ENCODE measurements at places on chromosomes 13 and 19.

GRCh38 chr13:79492313-79492798 lies 11.4 kb downstream of the NDFIP2 start:
- DNase-seq: peak; percentile 25

GRCh38 chr13:20064128-20064527 lies 96.7 kb downstream of the GJA3 start:
- no peak for DNase-seq

DNA sequence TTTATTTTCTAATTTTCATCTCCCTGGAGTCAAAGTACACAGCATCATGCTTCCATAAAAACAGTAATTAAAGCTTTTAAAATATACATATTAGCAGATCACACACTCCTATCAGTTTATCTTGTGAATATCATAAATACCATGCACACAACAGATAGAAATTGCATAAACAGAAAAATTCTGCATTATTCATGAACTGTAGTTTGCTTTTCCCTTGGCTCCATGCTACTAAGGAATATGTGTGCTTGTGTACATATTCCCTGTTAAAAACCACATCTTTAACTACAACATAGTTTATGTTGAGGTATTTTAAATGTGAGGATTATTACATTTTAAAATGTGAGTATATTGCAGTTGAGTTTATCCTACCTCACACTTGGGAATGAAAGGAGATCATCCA lies 193.5 kb downstream of the FGF14 start:
- no peak for DNase-seq

DNA sequence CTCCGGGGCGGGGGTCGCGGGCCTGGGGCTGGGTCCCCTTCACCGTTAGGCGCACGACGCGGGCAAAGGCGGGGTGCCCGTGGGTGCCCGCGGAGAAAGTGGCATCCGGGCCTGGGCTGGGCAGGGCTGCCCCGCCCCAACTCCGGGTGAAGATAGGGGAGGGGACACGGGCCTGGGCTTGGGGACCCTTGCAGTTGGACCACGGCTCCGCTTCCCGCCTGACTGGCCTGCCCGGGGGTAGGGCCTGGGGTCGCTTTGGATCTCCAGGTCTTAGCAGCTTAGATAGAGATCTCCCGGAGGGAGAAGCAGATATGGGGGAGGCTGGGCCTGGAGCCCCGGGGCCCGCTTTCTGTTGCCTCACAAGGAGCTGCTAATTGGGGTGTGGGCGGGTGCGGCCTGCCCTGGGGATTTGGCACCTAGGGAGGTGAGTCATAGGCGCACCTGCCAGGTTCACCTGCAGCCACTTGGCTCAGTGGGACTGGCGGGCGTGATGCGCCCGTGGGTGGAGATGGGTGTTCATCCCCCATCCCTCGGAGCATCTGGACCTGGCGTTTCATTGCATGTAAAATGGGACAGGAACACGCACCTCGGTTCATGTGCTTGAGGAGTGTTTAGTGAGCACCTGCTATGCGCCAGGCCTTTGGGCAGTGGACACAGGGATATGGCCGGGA lies 585 bp downstream of the MAP1S start:
- DNase-seq: no peak

GRCh38 chr13:40819797-40820315 lies 30.4 kb downstream of the SLC25A15 start:
- no peak for DNase-seq

- DNase-seq: peak; percentile 56
These were observed 36.9 kb upstream of the GRTP1 start for GRCh38 chr13:113400621-113401451.

GRCh38 chr19:1343041-1343440 lies 40.7 kb upstream of the NDUFS7 start:
- DNase-seq: no peak

- peak; percentile 14 for DNase-seq
These were observed 40.3 kb downstream of the ZNF557 start for GRCh38 chr19:7109678-7110289.

DNA sequence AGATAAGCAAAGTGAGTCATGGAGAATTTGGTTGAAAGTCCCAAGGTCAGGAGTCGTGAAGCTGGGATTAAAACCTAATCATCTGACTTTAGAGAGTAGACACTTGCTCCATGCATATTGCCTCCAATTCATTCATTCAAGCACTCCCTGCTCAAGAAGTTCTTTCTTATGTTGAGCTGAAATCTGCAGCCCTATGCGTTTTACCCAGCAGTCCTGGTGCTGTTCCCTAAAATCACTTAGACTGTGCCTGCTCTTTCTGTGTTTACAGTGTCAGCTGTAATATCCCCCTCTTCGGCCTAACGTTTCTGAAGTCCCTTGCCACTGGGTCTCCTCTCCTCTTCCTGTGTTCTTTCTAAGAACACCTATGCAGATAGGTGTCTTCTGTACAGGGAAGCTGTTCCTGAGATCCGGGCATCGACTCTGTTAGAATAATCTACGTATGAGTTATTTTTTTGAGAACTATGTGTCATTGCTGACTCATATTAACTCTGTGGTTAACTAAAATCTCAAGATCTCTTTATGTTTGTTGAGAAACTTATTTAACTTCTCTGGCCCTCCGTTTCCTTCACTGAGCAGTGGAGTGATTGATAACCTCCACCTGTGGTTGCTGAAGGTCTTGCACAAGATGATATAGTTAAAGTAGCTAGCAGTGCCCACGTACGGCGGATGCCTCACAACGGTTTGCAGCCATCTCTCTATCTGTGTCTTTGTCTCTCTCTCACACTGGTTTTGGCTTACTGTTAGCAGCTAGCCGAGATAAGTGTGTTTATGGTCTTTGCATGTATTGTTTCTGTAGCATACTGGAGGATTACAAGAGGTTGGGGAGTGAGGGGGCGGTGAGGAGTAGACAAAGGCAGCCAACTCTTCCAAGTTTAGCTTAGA lies 4.7 kb downstream of the ALOX5AP start:
- peak; percentile 66 for DNase-seq

GRCh38 chr13:80469105-80469852 lies 128.4 kb upstream of the SPRY2 start:
- DNase-seq: no peak

DNA sequence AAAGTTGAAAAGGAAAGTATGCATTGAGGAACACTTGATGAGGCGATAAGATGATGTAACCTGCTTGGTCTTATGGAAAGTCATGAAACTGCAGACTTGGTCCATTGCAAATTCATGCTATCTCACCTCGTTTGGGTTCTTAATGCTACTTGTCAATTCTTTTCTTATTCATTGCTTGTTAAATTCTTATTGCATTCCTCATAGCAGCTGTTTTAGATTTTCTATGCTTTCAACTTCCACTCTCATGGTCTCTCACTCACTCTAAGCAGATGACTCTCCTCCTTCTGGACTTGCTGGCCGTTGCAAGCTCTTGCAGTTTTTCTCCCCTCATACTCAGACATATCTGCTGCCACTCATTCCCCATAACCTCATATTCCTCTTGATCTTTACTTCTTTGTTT lies 67.8 kb upstream of the CSNK1A1L start:
- peak; percentile 98 for DNase-seq

DNA sequence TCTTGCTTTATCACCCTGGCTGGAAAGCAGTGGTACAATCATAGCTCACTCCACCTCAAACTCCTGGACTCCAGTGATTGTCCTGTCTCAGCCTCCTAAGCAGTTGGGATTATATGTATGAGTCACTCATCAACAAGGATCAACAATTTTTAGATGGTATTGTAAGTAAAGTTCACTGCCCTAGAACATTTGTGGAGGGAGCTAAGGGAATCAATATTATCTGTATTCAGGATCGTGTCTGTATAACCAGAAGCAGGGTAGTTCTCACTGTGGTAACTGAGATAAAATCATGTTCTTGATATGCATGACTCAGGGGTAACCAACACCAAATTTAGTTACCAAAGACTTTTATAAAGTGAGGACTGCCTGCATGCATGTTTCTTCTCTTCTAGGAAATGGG lies 27.0 kb downstream of the ZMYM5 start:
- DNase-seq: peak; percentile 12

- no peak for DNase-seq
These were observed 164.3 kb downstream of the DCT start for GRCh38 chr13:94315188-94315587.

- DNase-seq: no peak
These were observed 56.7 kb downstream of the RCBTB2 start for GRCh38 chr13:48476215-48476614.

DNA sequence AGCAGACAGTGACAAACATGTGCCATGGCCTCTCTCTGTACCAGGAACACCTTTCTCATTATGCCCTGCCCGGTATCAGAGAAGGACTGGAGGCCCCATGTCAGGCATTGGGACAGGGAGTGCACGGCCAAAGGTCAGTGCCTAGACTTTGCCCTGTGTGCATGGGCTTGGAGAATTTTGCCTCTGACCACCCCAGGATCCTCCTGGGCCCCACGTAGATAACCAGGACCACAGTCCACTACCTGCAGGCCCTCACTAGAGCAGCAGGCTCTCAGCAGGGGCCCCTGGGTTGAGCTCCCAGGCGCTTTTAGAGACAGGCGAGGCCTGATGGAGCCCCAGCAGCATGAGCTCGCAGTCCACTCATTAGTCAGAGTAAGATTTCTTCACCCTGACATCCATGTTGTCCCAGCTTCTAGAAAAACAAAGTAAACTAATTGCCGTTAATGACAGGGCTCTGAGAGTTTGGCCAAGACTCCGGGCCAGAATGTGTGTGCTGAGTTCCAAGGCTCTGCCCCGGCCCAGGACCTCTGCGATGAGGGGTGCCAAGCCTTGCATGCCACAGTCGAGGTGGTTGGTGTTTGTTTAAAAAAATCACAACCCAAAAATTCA lies 42.7 kb downstream of the CAPN12 start:
- no peak for DNase-seq

DNA sequence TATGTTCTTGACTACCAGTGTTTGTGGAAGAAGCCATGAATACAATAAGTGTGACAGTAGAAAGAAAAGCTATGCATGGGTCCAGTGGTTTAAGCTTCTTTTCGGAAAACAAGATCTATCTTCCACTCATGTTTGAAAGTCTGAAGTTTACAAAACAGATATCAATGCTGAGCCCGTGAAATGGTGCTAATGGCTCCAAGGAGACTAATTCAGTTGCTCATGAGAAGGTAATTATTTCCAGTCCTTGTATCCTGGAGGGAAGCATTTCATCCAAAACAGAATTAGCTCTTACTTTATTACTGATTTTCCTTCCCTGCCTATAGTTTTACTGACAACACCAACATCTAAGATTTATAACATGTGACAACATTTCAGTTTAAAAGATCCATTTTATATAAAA lies 1364.9 kb downstream of the PCDH9 start:
- DNase-seq: no peak

DNA sequence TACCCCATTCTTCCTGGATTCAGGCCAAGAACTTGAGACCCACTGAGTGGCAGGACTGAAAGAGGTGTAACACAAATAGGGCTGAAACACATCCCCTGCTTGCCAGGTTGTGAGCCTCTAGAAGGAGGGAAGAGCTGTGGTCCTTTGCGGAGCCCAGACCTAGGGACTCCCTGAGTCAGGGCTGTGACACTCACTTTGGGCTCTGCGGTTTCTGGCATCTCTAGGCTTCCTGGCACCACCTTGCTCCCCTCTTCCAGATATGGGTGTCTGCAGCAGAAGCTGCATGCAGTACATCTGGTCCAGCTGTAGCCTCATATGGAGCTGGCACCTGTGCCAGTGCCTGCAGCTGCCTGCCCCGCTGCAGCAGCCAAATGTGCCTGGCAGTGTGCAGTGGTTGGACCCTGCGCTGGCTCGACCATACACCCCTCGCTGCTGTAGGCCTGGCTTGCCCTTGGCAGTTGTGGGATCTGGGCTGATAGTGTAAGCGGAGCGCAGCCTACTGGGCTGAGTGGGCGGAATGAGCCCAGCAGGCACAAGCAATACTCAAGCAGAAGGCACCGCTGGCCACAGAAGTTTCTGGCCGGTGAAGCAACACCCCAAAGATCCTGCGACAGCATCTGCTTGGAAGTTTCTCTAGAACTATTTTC lies 290.4 kb downstream of the SLITRK6 start:
- no peak for DNase-seq

GRCh38 chr19:5339198-5339949 lies 1.2 kb downstream of the PTPRS start:
- no peak for DNase-seq

- no peak for DNase-seq
These were observed at the start of gene FFAR1 for GRCh38 chr19:35347171-35347929. TSS of gene FFAR1 (plus strand) at chr19:35347902. CDS start at chr19:35351552, 3,650 bp downstream.

DNA sequence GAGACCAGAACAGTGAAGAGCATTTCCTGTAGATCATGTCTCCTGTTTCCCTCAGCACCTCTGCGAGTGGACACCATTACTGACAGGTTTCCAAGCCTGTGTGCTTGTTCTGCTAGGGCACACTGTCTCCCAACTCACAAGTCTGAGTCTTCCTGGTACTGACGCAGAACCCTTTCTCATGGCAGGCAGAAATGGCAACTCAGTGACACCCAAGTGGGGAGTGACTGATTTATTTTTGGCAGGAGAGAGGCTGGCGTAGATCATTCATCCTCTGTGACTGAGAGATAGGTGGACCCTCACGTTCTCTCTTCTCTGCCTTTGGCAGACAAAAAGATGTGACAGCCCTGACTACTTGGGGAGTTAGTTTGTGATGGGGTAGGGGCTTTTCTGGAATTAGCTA lies 183.4 kb downstream of the RFC3 start:
- no peak for DNase-seq

- DNase-seq: no peak
These were observed 4.9 kb downstream of the UBL3 start for GRCh38 chr13:29845440-29846056.

- no peak for DNase-seq
These were observed 217.2 kb downstream of the LACC1 start for GRCh38 chr13:44096901-44097300.

DNA sequence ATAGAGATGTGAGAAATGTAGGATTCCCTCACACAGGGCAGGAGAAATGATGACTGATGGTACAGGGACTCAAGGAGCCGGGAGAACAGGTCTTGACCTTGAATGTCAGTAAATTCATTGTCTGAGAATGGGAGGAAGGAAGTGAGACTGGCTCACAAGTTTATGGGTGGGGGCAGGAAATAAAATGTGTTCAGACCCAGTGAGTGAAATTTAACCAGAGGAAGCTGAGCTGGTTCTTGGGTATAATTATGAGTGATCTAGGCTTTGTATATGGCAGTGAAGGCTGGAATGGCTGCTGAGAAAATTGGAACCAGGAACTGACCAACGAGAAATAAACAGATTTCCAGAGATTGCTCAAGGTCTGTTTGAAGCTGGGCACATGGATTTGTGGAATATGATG lies 6.3 kb upstream of the IGSF23 start:
- peak; percentile 13 for DNase-seq

- no peak for DNase-seq
These were observed 2.1 kb upstream of the MISP3 start for GRCh38 chr19:14070268-14071050.

DNA sequence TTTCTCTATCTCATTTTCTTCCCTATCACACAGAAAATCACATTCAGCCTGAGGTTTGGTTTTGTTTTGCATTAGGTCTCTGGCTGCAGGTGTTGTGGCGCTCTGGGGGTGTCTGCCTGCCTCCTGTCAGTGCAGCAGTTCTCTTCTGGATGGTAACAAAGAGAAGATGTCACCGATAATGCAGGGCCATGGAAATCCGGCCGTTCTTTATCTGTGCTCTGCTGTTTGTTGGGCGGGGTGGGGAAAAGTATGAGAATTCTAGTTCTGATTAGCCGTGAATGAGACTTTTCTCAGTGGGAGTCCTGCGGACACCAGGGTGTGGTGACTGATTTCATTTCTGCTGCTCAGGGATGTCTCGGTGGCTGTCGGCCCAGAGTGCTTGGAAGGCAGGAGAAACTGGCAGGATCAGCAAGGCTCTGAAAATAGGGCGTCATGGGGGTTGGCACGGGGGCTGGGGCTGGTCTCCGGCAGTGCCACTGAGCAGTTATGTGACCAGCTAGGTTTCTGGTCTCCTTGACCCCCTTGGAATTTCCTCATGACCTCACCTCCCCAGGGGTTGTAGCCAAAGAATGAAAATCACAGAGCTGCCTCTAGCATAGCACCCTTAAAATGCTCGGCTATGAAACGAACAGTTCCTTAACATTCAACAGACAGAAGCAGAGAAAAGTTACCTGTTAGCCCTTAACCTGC lies 5.0 kb downstream of the RNF113B start:
- DNase-seq: peak; percentile 74

Measured in fibroblast of skin of scalp (primary cell).